Neural progenitor cell (in vitro differentiated cells): ENCODE measurements at places on chromosomes 1 and 21. TPM values are rescaled to one million over a fixed set of nuclear protein-coding genes. Genes with fewer than 3 reads are reported as not detected.
A peak's percentile ranks its signal among the peaks of the same experiment; 100 is the strongest.

DNA sequence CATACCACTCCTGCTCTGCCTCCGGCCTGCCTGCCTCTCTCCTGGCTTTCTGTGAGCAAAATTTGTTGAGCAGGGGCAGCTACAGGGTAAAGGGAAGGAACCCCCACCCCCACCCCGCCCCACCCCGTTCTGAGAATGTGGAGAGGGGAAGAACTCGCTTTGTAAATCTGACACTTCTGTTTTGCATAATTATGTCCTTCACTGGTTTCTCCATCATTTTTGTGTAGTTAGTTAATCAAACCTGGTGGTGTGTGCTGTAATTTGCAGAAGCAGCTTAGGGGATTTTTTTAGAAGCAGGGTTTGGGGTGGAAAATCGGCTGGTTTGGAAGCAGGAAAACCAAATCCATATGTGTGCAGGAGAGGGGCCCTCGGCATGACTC lies 58.1 kb upstream of the TMEM51 start:
- no peak overlapping the region for H3K27ac ChIP-seq
- peaks cover 1% of the 10 kb centered on the region for H3K27me3 ChIP-seq
- H3K4me3 ChIP-seq = no peak overlapping the region
- no peaks in the 10 kb centered on the region for H3K36me3 ChIP-seq
- DNase-seq = no peak

- DNase-seq = no peak
- no peak overlapping the region for H3K4me3 ChIP-seq
- H3K36me3 ChIP-seq = no peaks in the 10 kb centered on the region
- peaks cover 7% of the 10 kb centered on the region for H3K4me1 ChIP-seq
- H3K27ac ChIP-seq = no peak overlapping the region
- H3K27me3 ChIP-seq = no peaks in the 10 kb centered on the region
Measured at GRCh38 chr21:33993286-33994231, 78.0 kb upstream of the ATP5PO start.

DNA sequence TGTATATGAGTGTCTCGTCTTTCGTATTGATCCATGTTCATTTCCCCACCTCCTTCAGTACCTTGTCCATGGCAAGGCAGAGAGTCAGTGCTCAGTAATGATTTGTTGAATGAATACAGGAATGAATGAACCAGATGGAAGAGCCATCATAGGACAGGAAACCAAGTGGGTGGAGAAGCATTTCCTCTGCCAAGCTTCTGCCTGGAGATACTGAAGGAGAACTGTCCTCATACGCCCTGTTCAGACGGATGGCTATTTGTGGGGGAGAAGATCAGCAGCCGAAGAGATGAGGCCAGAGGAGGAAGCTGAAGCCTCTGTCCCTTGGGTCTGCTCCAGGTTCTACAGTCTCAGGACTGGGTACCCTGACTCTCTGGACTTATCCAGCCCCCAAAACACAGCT lies 5.8 kb downstream of the FAM43B start:
- no peak overlapping the region for H3K4me3 ChIP-seq
- DNase-seq = no peak
- H3K4me1 ChIP-seq = peaks cover 4% of the 10 kb centered on the region
- H3K27ac ChIP-seq = no peak overlapping the region
- peaks cover 99% of the 10 kb centered on the region for H3K27me3 ChIP-seq

DNA sequence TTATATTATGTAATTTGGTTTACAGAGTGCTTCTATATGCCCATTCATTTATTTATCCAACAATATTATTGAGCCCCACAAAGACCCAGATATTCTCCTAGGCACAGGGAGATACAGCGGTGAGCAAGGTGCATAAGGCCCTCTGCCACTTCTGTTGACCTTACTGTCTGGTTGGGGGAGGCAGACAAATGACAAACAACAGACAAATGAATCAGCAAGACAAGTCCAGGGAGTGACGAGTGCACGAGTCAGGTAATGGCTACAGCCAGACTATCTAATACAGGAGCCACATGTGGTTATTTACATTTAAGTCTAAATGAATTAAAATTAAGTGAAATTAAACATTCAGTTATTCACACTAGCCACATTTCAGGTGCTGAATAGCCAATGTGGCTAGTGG lies 22.0 kb upstream of the BCAR3 start:
- no peak overlapping the region for H3K4me3 ChIP-seq
- H3K36me3 ChIP-seq = no peaks in the 10 kb centered on the region
- H3K27ac ChIP-seq = no peak overlapping the region
- DNase-seq = no peak
- no peaks in the 10 kb centered on the region for H3K27me3 ChIP-seq
- H3K4me1 ChIP-seq = peaks cover 9% of the 10 kb centered on the region

DNA sequence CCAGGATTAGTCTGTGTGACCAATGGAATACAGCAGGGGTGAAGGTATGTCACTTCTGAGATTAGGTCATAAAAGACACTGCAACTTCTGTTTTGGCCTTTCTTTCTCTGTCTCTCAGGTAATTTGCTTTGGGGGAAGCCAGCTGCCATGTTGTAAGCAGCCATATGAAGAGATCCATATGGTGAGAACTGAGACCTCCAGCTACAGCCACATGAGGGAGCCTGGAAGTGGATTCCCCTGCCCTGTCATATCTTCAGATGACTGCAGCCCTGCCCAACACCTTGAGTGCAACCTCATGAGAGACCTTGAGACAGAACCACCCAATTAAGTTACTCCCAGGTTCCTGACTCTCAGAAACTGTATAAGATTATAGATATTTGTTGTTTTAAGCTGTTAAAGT lies 70.1 kb upstream of the ESRRG start:
- H3K27me3 ChIP-seq = no peaks in the 10 kb centered on the region
- H3K27ac ChIP-seq = no peak overlapping the region
- no peaks in the 10 kb centered on the region for H3K36me3 ChIP-seq
- DNase-seq = peak; percentile 17
- no peaks in the 10 kb centered on the region for H3K4me1 ChIP-seq
- H3K4me3 ChIP-seq = no peak overlapping the region

DNA sequence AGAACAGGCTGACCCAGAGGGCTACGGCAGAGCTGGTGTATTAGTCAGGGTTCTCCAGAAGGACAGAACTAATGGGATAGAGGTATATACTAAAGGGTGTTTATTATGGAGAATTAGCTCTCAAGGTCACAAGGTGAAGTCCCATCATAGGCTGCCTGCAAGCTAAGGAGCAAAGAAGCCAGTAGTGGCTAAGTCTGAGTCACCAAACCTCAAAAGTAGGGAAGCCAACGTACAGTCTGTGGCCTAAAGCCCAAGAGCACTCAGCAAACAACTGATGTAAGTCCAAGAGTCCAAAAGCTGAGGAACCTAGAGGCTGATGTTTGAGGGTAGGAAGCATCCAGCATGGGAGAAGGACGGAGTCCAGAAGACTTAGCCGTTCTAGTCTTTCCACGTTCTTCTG lies 179.2 kb downstream of the BACH1 start:
- no peaks in the 10 kb centered on the region for H3K4me1 ChIP-seq
- H3K36me3 ChIP-seq = no peaks in the 10 kb centered on the region
- H3K27me3 ChIP-seq = no peaks in the 10 kb centered on the region

GRCh38 chr1:234409328-234409727 lies 36.1 kb downstream of the COA6 start:
- H3K36me3 ChIP-seq = peaks cover 6% of the 10 kb centered on the region
- H3K4me1 ChIP-seq = no peaks in the 10 kb centered on the region
- H3K27me3 ChIP-seq = no peaks in the 10 kb centered on the region

DNA sequence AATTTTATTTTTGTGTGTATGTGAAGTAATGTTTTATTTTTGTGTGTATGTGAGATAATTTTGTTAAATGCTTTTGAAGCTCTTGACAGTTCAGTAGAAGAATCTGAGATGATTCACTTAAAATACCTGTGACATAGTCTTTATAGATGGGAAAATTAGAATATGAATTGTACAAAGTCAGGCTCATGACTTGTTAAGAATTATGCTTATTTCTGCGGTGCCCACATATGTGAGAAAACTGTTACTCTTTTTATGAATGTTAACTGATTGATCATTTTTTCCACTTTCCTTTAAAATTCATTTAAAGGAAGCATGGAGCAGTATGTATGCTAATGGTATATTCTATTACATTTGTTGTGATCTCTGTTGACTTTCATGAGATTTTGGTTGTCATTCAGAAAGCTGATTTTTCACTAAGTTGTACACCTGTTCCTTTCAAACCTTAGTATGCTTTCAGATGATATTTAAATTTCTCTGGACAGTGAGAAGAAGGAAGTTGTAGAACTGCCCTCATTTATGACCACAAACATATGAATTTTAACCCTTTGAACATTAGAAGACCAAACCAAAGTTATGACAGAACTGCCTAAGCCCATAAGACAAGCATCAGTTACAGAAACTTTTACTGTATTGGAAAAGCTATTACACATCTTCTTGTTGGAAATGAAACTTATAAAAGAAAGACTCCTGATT lies 110.1 kb downstream of the POU2F1 start:
- H3K4me3 ChIP-seq = no peak overlapping the region
- H3K4me1 ChIP-seq = peaks cover 32% of the 10 kb centered on the region

GRCh38 chr1:59394706-59395425 lies 98.0 kb downstream of the FGGY start:
- H3K4me1 ChIP-seq = peaks cover 34% of the 10 kb centered on the region
- H3K36me3 ChIP-seq = no peaks in the 10 kb centered on the region
- no peak for DNase-seq
- H3K27ac ChIP-seq = no peak overlapping the region

GRCh38 chr1:14639291-14640050 lies 41.0 kb downstream of the KAZN start:
- H3K4me1 ChIP-seq = peaks cover 5% of the 10 kb centered on the region
- H3K27ac ChIP-seq = no peak overlapping the region
- DNase-seq = no peak
- H3K4me3 ChIP-seq = no peak overlapping the region
- H3K27me3 ChIP-seq = no peaks in the 10 kb centered on the region

DNA sequence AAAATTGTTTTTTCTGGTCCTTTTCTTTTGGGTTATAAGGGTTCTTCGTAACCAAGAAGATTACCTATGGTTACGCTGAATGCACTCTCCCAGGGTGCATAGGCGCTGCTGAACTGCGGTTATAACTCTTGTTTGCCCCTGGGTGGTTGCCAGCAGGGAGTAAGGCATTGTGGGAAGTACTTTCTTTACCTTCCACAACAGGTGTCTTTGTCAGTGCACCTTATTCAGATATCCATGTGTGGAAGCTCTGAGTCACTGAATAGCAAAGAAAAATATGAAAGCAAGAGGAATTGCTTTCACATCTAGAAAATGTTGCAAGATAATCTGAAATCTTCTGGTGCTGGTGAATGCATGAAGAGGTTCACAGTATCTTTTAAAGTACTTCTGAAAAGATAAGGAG lies 124.4 kb upstream of the CACYBP start:
- H3K27me3 ChIP-seq = no peaks in the 10 kb centered on the region
- peak; percentile 39 for DNase-seq
- no peak overlapping the region for H3K27ac ChIP-seq
- no peaks in the 10 kb centered on the region for H3K36me3 ChIP-seq
- peak overlapping the region; percentile 42 for H3K4me3 ChIP-seq

DNA sequence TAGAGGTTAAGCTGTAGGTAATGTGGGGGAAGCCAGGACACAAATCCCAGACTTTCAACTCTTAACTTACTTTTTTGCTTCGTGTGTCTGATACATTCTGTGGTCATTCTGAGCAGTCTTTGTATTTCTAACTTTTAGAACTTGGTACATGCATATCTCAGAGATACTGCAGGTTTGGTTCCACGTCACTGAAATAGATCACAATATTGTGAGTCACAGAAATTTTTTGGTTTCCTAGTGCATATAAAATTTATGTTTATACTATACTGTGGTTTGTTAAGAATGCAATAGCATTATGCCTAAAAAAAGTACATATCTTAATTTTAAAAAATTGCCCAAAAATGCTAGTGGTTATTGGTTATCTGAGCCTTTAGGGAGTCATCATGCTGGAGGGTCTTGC lies 3.2 kb downstream of the URB2 start:
- H3K4me1 ChIP-seq = peaks cover 15% of the 10 kb centered on the region
- H3K27me3 ChIP-seq = no peaks in the 10 kb centered on the region
- no peak overlapping the region for H3K27ac ChIP-seq
- DNase-seq = no peak
- H3K4me3 ChIP-seq = no peak overlapping the region

DNA sequence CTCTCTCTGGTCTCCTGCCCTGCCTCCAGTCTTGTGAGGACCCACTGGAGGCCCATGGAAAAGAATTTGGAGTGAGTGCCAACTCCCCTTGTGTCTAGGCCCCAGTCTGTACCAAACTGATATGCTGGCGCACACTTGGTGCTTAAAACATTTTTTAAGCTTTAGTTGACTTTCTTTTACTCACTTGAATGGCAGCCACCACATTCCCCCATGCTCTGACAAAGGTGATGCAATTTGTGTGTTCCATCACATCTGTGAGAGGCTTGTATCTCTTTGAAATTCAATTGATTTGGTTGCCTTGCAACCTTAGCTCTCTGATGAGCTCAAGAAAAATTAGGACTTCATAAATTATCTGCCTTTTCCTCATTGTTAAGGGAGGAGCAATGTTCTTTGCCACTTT lies 30.5 kb upstream of the WDTC1 start:
- DNase-seq = no peak
- H3K27ac ChIP-seq = no peak overlapping the region
- H3K4me1 ChIP-seq = no peaks in the 10 kb centered on the region
- H3K4me3 ChIP-seq = no peak overlapping the region

DNA sequence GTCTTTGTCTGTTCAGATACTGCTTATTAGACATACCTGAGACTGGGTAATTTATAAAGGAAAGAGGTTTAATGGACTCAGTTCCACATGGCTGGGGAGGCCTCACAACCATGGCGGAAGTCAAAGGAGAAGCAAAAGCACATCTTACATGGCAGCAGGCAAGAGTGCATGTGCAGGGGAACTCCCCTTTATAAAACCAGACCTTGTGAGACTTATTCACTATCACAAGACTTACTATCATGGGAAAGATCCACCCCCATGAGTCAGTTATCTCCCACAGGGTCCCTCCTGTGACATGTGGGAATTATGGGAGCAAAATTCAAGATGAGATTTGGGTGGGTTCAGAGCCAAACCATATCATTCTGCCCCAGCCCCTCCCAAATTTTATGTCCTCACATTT lies 7.1 kb upstream of the PSMA5 start:
- H3K4me1 ChIP-seq = no peaks in the 10 kb centered on the region
- no peaks in the 10 kb centered on the region for H3K27me3 ChIP-seq
- no peak overlapping the region for H3K4me3 ChIP-seq
- DNase-seq = no peak
- H3K27ac ChIP-seq = no peak overlapping the region

GRCh38 chr1:157312082-157312812 lies 174.1 kb upstream of the ETV3 start:
- no peak for DNase-seq
- H3K4me1 ChIP-seq = no peaks in the 10 kb centered on the region
- H3K27ac ChIP-seq = no peak overlapping the region
- H3K4me3 ChIP-seq = no peak overlapping the region
- no peaks in the 10 kb centered on the region for H3K36me3 ChIP-seq

DNA sequence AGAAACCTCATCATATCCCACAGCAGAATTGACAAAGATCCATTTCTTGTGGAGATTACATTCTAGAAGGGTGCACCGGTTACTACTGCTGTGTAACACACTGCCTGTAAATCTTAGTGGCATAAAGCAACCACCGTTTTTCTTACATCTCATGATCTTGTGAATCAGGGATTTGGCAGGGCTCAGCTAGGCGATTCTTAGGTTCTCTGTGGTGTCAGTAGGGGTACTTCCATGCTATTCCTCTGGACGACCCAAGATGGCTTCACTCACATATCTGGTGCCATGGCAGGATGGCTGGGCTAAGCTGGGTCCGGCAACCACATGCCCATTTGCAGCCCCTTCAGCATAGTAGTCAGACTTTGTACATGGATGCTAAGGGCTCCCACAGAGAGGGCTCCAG lies 179.8 kb upstream of the TMEM51 start:
- no peaks in the 10 kb centered on the region for H3K27me3 ChIP-seq
- no peaks in the 10 kb centered on the region for H3K36me3 ChIP-seq
- no peak overlapping the region for H3K4me3 ChIP-seq
- DNase-seq = no peak

The GALE gene
- 15.6 and 24.2 TPM in 2 replicates for total RNA-seq

The POU3F1 gene
- total RNA-seq = 16.5 and 44.6 TPM in 2 replicates

The ALDH9A1 gene
- total RNA-seq = 82.3 and 87.2 TPM in 2 replicates

The TPRG1L gene
- total RNA-seq = 10.6 and 11.5 TPM in 2 replicates

The ADCY10 gene
- not detected in 2 replicates for total RNA-seq

The TLR5 gene
- total RNA-seq = 0.30 and 0.68 TPM in 2 replicates
